PC-9 (cell line): ENCODE measurements at places on chromosomes 11 and 22.

GRCh38 chr22:27113211-27113635 lies 455.8 kb downstream of the MIAT start:
- DNase-seq = peak; percentile 57

DNA sequence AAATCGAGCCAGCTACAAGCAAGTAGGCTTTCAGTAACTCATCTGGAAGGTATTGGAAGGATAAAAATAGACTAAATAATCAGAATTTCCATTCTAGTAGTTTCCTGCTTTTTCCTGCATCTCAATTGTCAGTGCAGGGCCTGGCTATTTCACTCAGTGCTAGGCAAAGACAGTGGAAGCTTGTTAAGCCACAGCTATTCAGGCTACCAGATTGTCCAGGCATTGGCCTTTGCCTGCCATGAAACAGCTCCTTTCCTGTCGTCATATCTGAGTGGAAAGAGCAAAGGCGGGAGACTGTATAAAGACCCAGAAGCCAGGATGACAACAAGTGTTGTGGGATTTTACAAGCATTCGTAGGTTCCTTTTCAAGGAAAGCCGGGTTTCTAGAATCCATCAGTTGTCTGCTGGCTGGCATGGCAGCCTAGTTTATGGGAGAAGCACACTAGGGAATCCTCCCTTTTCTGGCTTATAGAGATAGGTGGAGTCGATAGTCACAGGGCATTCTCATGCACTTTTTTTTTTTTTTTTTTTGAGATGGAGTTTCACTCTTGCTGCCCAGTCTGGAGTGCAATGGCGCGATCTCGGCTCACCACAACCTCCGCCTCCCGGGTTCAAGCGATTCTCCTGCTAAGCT lies 2.0 kb upstream of the TNRC6B start:
- DNase-seq = no peak

DNA sequence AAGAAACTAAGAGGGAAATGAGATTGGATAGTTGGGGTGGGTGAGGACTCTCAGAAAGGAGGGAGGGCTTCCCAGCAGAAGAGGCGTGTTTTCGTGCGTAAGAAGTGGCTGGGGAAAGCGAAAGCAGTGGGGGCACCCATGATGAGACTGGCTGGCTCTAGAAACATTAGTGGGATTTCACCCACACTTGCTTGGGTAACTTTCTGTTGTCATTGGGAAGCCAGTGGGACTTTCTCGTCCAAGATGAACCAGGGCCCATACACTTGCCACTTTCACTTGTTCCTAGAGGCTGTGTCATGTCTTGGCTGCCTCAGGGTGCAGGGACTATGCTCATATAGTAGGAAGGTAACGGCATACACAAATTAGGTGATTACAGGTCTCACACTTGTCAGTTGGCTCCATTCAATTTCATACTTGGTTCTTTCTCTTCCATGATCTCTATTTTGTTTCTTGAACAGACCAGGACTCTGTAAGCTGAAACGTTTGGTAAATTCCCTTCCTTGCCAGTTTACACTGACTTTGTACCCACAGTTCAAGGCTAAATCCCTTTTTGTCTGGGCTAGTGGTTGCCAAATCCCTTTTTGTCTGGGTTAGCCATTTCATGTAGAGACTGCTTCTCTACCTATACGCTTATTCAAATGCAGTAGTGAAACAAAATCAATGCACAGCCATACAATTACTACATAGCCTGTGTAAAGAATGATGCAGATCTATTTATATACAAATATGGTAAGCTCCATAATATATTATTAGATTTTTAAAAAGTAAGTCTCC lies 42.0 kb upstream of the CXCR5 start:
- no peak for DNase-seq

GRCh38 chr11:80451105-80451504 lies 1010.3 kb upstream of the TENM4 start:
- no peak for DNase-seq

- no peak for DNase-seq
Observed at GRCh38 chr11:79007771-79008402, 432.9 kb downstream of the TENM4 start.

GRCh38 chr11:17397311-17398002 lies 9.0 kb upstream of the KCNJ11 start:
- DNase-seq = no peak

DNA sequence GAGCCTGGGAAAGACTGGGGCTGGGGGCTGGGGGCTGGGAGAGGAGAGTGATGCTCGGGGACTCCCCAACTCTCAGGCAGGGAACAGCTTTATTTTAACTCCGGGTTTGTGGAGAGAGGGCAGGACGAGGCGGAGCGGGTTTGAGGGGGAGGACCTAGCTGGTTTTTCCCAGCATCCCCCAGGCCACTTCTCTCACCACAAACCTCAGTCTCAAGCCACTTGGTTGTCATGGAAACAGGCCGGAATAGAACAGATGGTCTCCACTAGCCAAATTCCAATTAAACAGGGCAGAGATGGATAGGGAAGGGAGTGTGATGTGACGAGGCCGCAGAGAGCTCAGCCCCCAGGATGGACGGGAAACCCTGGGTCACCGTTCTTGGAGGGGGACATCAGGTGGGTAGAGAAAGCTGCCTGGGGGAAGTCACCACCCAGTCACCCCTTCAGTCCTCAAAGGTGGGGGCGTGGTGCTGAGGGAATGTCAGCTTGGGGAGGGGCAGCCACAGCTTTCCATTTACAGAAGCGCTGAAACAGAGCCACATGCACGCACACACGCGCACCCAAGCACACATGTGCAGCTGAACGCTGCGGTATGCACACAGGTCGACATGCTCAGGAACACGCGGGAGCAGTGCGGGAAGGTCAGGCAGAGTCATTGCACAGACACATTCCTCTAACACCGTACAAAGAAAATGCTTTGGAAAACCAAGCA lies 19.2 kb downstream of the NECTIN1 start:
- no peak for DNase-seq

DNA sequence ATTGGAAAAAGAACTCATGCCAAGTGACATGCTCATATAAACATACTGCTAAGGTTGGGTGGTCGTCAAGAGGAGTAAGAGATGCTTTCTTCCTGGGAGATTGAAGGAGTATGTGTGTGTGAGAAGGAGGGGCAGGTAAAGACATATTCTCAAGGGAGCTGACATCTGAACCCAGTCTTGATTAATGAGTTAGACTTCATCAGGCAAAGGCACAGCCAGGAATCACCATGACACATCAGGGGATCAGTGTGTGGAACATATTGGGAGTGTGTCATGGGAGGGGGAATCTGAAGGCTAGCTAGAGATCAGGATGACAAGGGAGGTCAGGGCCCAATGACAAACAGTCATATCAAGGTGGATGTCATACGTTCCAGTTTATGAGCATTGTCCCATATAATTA lies 14.9 kb downstream of the CNTF start:
- DNase-seq = no peak

- peak; percentile 36 for DNase-seq
Observed at GRCh38 chr22:22710719-22711531, 66.5 kb downstream of the GGTLC2 start.

GRCh38 chr11:69367211-69367964 lies 73.4 kb downstream of the MYEOV start:
- DNase-seq = no peak

DNA sequence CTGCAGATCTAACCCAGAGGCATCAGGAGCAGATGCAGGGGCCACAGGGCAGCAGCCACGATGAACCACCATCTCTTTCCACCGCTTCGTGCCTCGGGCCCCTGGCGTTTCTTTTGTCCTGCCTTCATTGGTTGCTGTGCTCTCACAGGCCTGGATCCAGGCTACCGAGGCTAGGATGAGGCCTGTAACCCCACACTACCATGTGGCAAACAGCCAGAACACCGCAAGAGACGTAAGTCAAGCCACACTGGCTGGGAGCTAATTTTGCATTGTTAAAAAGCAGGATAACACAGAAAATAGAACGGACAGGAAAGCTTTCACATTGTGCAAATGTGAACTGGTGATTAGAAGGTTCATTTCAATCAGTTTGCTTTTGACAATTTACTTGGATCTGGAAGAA lies 15.7 kb upstream of the ARFGAP3 start:
- DNase-seq = no peak

DNA sequence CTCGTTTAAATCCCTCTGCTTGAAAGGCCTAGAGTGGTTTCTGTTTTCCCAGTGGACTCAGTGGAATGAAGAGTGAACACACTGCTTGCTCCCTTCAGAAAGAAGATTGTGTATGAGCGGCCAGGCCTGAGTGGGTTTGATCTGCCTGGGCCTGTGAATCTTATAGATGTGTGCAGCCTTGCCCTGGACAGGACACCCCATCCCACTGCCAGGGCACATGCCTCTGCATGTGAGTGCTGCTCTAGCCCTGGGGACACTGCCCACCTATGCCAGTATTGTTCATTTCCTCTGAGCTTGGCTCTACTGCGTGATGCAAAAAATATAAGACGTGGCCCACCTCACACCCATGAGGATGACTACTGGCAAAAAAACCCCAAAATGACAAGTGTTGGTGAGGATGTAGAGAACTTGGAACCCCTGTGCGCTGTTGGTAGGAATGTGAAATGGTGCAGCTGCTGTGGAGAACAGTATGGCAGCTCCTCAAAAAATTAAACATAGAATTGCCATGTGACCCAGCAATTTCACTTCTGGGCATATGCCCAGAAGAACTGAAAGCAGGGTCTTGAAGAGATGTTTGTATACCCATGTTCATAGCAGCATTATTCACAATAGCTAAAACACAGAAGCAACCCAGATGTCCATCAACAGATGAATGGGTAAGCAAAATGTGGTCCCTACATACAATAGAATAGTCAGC lies 27.3 kb upstream of the NECTIN1 start:
- DNase-seq = no peak

DNA sequence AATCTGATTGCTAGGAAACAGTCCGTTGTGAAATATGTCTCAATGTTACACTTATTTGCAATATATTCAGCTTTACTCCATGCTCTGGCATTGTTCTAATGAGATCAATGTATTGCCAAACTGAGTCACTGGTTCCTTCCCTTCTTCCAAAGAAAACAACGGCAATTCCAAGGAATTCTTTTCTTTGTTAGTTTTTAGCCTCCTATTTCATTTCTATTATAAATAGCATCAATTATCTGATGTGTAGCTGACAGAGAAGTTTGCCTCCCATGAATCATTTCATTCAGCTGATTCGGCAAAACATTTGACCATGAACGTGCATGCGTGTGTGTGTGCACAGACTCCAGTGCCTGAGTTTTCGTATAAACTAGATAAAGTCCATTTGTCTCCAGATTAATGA lies 346.8 kb downstream of the ETS1 start:
- no peak for DNase-seq

DNA sequence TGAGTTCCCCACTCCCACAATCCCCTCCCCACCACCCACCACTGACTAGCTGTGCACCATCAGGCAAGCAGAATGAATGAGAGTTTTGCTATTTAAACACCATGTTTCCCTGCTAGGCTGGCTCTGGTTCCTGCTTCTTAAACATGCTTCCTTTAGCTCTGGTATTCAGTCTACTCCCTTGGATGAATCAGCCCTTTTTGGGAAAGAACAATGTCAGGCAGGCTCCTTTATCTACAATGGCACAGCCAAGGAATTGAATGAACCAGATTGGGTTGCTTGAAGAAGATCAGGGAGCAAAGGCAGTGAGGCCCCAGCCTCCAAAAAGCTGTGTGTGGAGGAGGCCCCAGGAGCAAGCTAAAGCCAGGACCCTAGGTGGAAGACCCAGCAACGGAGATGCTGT lies 92.9 kb upstream of the ISX start:
- no peak for DNase-seq

DNA sequence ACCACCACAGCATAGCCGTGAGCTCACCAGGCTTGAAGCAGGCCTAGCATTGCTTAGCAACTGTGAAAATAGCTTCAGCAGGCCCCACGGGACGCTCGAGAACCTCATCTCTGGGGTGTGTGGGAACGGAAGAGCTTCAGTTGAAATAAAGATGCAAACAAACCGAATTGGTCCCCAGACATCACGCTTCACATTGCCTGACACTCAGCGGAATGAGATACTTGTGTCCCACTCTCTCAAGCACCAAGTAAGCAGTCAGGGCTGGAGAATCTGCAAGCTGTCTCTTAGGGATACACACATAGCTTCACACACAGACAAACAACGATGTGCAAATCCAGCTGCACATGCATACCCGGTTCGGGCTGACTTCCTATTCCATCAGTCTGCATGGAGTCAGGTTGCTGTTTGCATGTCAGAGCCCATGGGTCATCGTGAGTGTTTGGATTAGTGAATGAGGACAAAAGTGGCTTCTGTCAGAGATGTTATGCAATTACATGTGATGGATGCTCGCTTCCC lies 205.7 kb downstream of the SNX19 start:
- no peak for DNase-seq

DNA sequence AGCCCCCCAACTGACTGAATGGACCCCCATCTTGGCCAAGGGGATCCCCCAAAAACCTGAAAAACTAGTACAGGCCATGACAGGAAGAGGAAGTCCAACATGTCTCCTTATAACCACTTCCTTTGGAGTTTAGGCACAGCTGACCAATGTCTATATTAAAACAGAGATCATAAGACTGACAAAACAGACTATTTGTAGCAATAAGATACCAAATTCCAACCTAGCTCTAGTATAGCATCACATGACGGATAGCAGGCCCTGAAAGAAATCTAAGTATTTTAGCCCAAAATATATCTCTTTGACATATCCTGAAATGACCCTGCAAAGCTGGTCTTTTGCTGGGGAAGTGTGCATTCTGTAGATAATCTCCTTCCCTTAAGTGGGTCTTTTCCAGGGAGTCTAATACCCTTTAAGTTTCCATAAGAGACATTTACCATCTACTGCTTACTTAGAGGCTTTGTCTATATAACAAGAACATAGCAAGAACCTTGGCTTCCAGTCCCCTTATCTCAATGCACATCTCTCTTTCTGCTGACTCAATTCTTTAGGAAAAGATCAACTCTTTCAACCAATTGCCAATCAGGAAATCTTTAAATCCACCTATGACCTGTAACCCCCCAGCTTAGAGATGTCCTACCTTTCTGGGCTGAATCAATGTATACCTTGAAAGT lies 34.9 kb upstream of the ACER3 start:
- DNase-seq = no peak

GRCh38 chr22:36246718-36247117 lies 6.2 kb upstream of the APOL1 start:
- DNase-seq = no peak

GRCh38 chr22:20583471-20583922 lies 76.1 kb downstream of the MED15 start:
- DNase-seq = no peak

GRCh38 chr11:119935349-119935925 lies 202.5 kb downstream of the TRIM29 start:
- DNase-seq = no peak

DNA sequence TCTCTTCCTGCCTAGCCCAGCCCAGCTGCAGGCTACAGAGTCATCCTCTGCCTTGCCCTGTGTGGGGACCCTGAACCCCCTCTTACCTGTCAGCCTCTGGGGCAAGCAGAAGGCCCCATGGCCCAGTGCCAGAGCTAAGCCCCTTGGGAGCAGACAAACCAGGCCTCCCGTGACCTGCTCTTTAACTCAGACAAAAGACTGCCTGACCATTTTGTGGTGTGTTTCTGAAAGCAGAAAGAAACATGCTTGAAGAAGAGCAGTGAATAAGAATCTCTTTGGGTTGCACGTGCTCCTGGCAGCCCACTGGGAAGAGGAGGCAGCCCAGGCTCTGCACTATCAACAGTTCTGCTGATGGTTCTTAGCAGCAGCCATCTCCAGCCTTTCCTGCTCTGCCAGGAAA lies 118.6 kb downstream of the GRIK4 start:
- no peak for DNase-seq
